ENCODE measurements at places on chromosomes 1 and 21. TPM values are rescaled to one million over a fixed set of nuclear protein-coding genes. Genes with fewer than 3 reads are reported as not detected.

MRPL9 gene
- total RNA-seq: 27.6 TPM

ETV3L gene
- total RNA-seq: not detected

BTG2 gene
- 71.2 TPM for total RNA-seq

NKAIN1 gene
- total RNA-seq: 0.13 TPM

LCE1C gene
- total RNA-seq: not detected

DCDC2B gene
- total RNA-seq: 5.2 TPM

GSTM3 gene
- 4.9 TPM for total RNA-seq

KRTAP12-2 gene
- not detected for total RNA-seq

A3GALT2 gene
- total RNA-seq: 0.91 TPM

CYP4Z1 gene
- total RNA-seq: 2.1 TPM

KRTAP13-1 gene
- not detected for total RNA-seq

NLRP3 gene
- 8.2 TPM for total RNA-seq

OXCT2 gene
- not detected for total RNA-seq

SLC5A9 gene
- total RNA-seq: 7.7 TPM

FAM151A gene
- not detected for total RNA-seq

RCAN1 gene
- 36.2 TPM for total RNA-seq

TESK2 gene
- 6.0 TPM for total RNA-seq

OPTC gene
- total RNA-seq: not detected

TFF2 gene
- total RNA-seq: not detected

BGLAP gene
- total RNA-seq: 31.4 TPM

ZCCHC17 gene
- 4.3 TPM for total RNA-seq

ITGB2 gene
- 148 TPM for total RNA-seq

KIF2C gene
- total RNA-seq: 2.7 TPM

KCNC4 gene
- 2.5 TPM for total RNA-seq

ANXA9 gene
- 1.1 TPM for total RNA-seq

OR2G6 gene
- total RNA-seq: not detected

DESI2 gene
- 40.4 TPM for total RNA-seq

PTBP2 gene
- 10.4 TPM for total RNA-seq

MSH4 gene
- total RNA-seq: 0.74 TPM

RGS16 gene
- total RNA-seq: 14.0 TPM

NRIP1 gene
- total RNA-seq: 14.9 TPM

CELA3B gene
- 9.7 TPM for total RNA-seq

S100A8 gene
- total RNA-seq: 49.2 TPM

METTL25B gene
- total RNA-seq: 41.3 TPM

PRAMEF2 gene
- total RNA-seq: not detected

LYPD8 gene
- not detected for total RNA-seq

HCN3 gene
- total RNA-seq: 2.3 TPM

LRRC3 gene
- 4.5 TPM for total RNA-seq

SMG7 gene
- 51.7 TPM for total RNA-seq

Data from upper lobe of left lung (tissue), 6 donors.